ENCODE measurements at places on chromosomes 3 and 15.

DNA sequence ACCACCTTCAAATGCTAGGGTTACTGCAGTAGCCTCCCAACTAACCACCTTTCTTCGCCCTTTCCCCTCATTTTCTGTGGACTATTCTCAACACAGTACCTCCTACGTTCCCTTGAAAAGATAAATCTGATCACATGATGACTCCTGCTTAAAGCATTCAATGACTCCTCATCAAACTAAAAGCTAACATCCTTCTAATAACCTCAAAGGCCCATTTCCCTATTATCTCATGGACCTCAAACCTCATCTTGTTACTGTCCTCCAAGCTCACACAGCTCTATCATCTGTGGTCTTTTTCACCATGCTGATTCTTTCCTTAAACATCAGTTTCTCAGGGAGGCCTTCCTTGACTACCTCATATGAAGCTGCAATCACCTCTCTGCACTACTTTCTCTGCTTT lies 29.6 kb downstream of the GADL1 start:
- no peak for DNase-seq

- peak; percentile 21 for DNase-seq
These were observed 259.9 kb downstream of the IL20RB start for GRCh38 chr3:137217733-137218132.

GRCh38 chr3:123802007-123802625 lies 82.0 kb downstream of the MYLK start:
- no peak for DNase-seq

DNA sequence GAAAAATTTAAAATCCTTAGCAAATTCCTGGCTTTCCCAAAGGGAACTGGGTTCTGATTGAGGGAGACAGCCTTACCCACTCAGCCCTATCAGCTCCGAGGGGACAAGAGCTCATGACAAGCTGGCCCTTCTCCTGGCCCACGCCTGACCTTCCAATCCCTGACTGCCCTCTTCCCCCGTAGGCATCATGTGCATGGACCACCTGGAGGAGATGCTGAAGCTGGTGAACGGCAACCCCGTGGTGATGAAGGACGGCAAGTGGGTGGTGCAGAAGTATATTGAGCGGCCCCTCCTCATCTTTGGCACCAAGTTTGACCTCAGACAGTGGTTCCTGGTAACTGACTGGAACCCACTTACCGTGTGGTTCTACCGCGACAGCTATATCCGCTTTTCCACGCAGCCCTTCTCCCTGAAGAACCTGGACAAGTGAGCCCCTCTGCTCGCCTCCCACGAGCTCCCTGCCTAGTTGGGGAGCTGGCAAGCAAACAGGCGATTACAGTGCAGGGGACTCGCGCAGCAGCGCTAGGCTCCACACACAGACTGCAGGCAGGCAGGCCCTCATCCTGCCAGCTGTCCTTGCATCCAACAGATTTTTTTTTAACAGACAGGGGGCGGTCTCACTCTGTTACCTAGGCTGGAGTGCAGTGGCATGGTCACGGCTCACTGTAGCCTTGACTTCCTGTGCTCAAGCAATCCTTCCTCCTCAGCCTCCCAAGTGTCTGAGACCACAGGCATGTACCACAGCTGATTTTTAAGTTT lies 16.8 kb downstream of the RPUSD3 start:
- peak; percentile 44 for DNase-seq

GRCh38 chr3:108495717-108496116 lies 14.7 kb downstream of the MYH15 start:
- DNase-seq: no peak

GRCh38 chr15:99427210-99427609 lies 138.6 kb upstream of the MEF2A start:
- DNase-seq: no peak

GRCh38 chr3:56970461-56970879 lies 90.0 kb upstream of the SPATA12 start:
- DNase-seq: no peak

GRCh38 chr3:67017211-67017610 lies 19.1 kb downstream of the KBTBD8 start:
- peak; percentile 14 for DNase-seq

- no peak for DNase-seq
These were observed 64.8 kb upstream of the PRR20G start for GRCh38 chr3:127352612-127353011.

DNA sequence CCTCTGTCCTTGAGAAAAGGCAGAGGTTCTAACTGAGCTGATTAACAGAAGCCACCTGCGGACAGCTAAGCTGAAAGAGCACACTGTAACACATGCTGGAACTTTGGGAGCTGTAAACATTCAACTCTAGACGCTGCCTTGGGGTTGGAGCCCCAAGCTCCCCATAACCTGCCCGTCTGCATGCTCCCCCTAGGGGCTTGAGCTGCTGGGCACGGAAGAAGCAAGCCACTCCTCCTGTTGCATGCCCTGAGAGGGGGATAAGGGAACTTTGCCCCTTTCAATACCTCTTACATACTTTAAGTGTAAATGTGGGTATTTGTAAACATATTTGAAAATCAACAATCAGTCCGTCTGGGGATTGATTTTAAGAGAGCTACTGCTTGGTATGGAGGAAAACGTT lies 188.4 kb downstream of the ADAMTSL3 start:
- DNase-seq: no peak

DNA sequence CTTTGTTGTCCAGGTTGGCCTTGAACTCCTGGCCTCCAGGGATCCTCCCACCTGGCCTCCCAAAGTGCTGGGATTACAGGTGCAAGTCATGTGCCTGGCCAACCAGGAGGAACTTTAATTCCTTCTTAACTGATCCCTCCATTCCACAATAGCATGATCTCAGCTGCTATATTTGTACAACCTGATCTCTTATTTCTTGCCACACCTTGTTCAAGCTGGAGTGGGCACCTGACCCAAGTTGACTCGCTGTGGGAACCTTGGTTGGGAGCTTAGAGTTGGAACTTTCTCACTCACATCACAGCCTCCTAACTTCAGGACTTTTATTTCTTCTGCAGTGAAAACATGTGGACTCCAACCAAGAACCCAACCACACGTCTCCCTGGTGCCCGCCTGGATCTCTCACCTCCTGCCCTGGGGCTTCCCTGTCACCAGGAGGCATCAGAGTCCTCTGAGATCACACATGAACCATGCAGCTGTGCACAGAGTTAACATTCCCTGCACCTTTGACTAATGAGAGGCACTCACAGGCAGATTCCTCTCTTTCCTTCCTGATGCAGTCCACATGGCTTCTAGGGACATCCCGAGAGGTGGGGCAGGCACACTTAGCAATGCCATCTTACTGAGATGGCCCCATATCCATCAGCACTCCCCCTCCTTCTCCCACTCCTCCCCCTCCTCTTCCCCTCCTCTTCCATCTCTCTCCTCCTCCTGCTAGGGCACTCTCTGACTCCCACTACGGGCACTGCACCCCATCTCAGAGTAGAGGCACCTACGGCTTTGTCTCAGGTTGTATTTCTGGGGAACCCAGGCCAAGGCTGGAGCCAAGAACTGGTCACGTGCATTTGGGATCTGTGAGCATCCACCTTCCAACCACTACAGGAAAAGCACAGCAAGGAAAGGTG lies 9.7 kb upstream of the CYFIP1 start:
- no peak for DNase-seq

DNA sequence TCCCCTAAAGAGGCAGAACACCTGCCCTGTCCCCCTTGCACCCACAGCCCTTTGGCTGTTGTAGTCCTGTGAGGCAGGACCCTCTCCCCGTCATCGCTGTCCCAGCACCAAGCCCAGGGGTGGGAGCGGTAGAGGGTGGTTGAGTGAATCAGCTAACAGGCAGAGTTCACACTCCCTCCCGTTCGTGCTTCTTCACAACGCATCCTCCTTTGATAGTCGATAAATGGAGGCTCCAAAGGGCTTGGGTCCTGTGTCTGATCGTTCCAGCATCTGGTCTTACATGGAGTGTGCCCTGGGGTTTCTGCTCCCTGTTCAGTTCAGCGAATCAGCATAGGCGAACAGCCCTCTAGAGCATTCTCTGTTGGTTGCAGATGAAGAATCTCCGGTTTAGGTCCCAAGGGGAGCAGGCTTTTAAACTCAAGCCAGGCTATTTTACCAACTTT lies 820 bp upstream of the HMCES start:
- DNase-seq: peak; percentile 47

- no peak for DNase-seq
These were observed 105.9 kb upstream of the NEDD4 start for GRCh38 chr15:56099311-56099710.

DNA sequence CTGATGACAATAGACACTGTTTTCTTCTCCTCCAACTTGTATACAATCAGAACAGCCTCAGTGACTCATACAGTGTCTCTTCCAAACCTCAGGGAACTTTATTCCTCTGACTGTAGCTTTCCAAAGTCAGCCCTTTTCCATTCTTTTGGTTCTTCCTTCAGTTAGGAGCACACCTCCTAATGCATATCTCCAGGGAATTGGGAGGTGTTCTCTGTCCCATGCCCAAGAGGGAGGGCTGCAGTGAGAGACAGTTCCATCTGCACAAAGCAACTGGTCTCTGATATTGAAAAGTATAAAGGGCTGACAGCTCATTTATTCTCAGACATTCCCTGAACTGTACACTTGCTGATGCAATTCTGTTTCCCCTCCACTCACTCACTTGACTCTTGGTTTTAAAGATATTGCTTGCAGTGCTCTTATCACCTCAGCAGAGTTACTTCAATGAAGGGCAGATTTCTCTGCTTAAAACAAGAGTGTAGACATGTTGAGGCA lies 337.8 kb upstream of the TBC1D5 start:
- DNase-seq: no peak

DNA sequence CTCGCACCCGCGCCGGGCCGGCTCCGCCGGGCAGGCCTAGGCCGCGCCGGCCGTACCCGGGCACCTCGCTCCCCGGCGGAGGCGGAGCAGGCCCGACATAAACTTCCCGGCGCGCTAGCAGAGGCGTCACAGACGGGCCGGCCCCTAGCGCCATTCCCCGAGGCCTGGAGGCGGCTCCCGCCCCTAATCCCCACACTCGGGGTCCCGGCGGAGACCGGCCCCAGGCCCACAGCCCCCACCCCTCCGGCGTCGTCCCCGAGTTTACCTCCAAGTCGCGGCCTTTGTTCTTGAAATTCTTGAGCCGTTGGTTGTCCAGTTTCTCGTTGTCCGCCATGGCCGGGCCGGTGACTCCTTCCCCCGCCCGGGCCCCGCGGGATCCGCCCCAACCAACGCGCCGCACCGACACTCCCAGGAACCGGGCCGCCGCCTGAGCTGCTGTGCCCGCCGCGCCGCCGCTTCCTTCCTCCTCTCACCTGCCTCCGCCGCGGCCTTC lies 376 bp downstream of the KPNA4 start:
- peak; percentile 81 for DNase-seq

- no peak for DNase-seq
These were observed 17.5 kb downstream of the CCR4 start for GRCh38 chr3:32968920-32969389.

DNA sequence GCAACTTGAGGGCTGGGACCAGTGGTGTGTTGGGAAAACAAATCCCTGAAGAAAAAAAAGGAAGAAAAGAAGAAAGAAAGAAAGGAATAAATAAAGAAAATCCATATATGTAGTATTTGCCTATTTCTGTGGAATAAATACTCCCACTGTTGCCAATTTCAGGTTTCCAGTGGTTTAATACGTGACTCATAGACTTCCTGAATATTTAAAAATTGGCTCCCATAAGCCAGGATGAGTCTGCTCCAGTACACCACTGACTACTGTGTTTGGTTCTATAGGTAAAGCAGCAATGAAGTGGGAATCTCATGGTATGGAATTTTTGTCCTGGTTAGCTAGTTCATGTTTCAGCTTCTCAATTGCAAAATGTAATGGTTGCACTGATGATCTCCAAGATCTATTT lies 31.6 kb downstream of the PYDC2 start:
- DNase-seq: no peak

- no peak for DNase-seq
These were observed 13.4 kb downstream of the SPICE1 start for GRCh38 chr3:113501597-113501996.

GRCh38 chr3:126907557-126907956 lies 75.4 kb upstream of the PLXNA1 start:
- peak; percentile 55 for DNase-seq

- DNase-seq: no peak
These were observed 3.8 kb upstream of the CMTM6 start for GRCh38 chr3:32506466-32506865.

GRCh38 chr15:90184119-90184785 lies 16.9 kb upstream of the SEMA4B start:
- DNase-seq: no peak

DNA sequence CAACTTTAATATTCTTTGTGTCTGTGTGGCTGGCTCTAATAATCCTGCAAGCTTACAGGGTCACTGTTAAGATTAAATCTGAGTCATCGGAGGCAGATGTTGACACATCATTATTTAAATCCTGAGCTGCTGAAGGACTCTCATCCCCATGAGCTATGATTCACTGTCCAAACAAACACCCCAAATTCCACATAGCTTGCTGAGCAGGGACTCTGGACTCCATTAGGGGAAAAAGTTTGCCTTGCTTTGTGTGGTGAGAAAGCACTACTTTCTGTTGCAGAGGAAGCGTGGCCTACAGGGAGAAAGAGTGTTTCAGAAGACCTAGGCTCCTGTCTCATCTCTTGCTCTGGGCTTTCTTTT lies 213.7 kb downstream of the PDCD6IP start:
- peak; percentile 18 for DNase-seq

- DNase-seq: no peak
These were observed 37.1 kb downstream of the FAM240A start for GRCh38 chr3:46649436-46649835.

- no peak for DNase-seq
These were observed 42.9 kb downstream of the TBC1D2B start for GRCh38 chr15:78034495-78035191.

DNA sequence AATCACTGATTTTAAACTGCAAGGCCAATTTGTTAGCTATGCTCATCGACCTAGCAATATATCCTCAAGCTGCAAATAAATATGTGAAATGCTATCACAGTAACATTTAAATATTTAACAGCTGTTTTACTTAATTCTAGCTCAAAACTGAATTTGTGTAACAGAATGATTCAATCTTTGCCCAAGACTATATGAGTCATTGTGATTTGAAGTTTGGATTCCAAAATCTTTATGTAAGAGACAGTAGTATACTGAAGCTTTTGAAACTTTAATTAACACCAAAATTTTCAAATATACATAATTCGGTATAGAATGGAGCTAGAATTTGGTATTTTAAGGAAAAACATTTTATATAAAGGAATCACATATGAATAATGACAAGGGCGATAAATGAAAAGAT lies 603.0 kb upstream of the ROBO2 start:
- no peak for DNase-seq

DNA sequence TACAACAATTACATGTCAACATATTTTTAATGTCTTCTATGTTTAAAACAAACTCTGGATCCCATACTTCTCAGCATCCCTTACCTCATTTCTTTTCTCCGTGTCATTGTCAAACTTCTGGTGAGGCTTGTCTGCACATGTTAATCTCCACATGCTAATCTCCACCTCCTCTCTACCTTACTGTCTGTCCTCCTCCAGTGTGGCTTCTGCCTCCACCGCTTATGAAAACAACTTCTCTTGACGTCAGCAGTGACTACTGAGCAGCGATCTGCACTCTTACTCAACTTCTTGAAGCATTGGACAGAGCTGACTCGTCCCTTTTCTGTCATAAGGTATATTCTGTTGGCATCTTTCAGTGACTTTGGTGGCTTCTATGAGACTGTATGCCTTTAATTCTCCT lies 338.2 kb upstream of the THRB start:
- DNase-seq: no peak

- peak; percentile 30 for DNase-seq
These were observed 82.7 kb upstream of the TCF12 start for GRCh38 chr15:56835718-56836171.

GRCh38 chr3:175728566-175728965 lies 869.4 kb downstream of the NAALADL2 start:
- DNase-seq: no peak

- no peak for DNase-seq
These were observed 148.0 kb upstream of the TPM1 start for GRCh38 chr15:62894322-62895085.

Data from SK-N-SH (cell line).